ENCODE measurements at places on chromosomes 6 and 20.

GRCh38 chr6:7996538-7997111, 67.6 kb downstream of the BLOC1S5 start:
- DNase-seq: no peak

GRCh38 chr20:32510601-32511357, 74.4 kb downstream of the NOL4L start:
- no peak for DNase-seq

DNA sequence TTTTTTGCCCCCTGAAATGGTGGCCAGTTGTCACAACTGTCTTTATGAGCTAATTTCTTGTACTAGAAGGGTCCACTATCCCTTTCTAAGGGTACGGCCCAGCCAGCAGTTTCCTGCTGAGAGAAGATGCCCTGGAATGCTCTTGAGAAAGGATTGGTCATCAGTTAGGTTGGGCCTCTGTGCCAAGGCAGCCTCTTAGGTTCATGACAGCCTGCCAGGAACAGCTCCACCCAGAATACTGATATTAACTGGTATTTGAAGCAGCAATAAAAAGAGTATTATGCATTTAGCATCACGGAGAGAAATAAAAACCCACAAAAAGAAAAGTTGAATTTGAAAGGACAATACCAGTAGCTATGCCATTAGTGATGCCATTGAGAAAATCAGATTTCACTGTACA, 9.0 kb upstream of the HINT3 start:
- DNase-seq: no peak

DNA sequence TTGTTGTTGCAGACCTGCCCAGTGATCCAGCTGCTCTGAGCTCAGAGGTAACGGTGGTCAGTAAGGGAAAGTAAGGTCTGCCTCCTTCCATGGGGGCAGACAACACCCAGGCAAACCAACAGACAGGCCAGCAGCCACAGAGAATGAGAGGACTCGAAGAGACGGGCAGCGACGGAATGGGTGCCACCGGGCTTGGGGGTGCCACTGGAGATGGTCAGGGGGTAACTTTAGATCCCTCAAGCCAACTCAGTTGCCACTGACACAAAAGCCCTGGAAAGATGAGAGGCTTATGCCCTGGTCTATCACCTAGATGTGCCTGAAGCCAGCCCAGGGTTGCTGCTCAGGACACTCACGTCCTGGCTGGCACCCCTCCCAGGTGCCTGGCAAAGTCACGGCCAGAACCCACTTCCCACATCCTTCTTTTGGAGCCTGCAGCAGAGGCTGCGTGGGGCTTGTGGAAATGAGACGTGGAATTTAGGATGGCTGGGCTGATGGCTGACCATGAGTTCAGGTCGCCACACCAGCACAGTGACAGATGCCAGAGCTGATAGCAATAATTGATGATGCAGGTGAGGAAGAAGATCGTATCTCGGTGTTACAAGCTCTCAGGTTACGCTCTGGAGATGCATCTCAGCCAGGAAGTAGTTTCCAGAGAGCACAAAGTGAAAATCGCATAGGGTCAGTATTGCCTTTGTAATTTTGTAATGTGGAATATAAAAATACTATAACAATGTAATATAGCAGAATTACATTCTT, 209.1 kb downstream of the SYNDIG1 start:
- DNase-seq: no peak

- no peak for DNase-seq
Measured at GRCh38 chr6:71333697-71334096, 45.1 kb downstream of the OGFRL1 start.

- no peak for DNase-seq
Measured at GRCh38 chr20:31475472-31476293, 595 bp downstream of the REM1 start.

- DNase-seq: no peak
Measured at GRCh38 chr6:89406141-89406540, 5.9 kb downstream of the RRAGD start.

GRCh38 chr20:3981132-3981452, 34.3 kb downstream of the RNF24 start:
- DNase-seq: no peak

- no peak for DNase-seq
Measured at GRCh38 chr6:46129291-46129628, 529 bp upstream of the ENPP4 start.

DNA sequence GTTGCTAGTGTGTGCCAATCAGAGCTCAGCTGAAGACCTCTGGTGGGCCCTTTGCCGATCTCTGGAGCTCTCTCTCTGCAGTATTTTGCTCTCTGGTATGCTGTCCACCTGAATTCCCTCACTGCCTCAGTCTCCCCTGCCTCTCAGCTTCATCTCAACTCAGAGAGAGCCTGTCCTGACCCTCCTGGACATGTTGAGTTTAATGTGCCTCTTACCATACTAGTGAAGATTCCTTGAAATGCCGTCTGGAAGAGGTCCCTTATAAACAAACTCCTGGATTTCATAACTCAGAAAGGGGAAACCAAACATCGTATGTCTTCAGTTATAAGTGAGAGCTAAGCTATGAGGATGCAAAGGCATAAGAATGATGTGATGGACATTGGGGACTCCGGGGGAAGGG, 231.1 kb upstream of the ZNF217 start:
- DNase-seq: no peak

DNA sequence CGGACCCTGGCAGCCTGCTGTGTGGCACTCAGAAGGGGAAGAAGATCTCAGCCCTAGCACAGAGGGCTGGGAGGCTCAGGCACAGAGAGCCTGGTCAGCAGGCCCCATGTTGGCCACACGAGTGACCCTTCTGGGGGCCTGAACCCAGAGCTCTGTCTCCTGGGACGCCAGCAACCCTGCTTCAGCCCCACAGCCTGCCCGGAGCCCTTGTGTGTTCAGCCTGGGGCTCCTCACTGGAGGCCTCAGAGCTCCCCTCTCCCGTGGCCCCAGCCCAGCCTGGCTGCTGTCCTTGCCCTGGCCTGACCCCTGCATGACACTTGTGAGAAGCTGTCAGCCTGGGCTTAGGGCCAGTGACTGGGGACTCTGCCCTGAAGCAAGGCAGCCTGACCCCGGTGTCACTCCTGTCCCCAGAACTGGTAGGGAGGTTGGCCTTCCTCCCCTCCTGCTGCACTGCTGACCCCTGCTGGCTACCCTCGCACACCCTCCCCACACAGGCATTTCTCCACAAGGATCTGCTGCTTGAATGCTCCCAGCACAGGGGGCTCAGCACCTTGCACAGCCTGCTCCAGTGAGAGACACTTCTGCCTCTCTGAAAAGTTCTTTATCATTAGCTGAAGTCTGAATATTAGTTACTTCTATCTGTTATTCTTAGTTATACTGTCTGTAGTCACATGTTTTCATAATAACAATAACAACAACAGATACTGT, 15.4 kb upstream of the IP6K3 start:
- DNase-seq: peak; percentile 41

DNA sequence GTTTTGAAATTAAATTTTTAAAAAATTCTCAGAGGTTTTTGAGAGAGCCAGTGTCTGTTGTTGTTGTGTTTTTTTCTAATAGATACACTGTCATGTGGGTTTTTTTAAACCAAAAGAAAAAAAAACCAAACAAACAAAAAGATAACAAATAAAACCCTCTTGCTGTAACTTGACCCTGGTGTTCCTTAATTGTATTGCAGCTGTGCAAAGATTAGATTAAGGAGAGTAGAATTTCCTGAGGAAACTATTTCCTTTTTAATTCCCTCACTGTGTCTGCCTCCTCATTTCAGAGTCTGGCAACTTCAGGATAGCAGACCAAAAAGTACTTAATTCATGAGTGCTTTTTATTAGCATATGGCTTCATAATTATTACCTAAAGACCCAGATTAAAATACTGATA, 281.9 kb downstream of the EPM2A start:
- DNase-seq: no peak

GRCh38 chr6:37691904-37692806, 5.5 kb downstream of the MDGA1 start:
- peak; percentile 75 for DNase-seq

GRCh38 chr6:16345449-16346330, 107.3 kb downstream of the GMPR start:
- DNase-seq: no peak

- no peak for DNase-seq
Measured at GRCh38 chr6:44431118-44431725, 43.7 kb downstream of the CDC5L start.

GRCh38 chr6:144855812-144856531, 570.8 kb downstream of the UTRN start:
- DNase-seq: no peak

GRCh38 chr6:4979426-4979825, 24.4 kb downstream of the RPP40 start:
- DNase-seq: no peak

DNA sequence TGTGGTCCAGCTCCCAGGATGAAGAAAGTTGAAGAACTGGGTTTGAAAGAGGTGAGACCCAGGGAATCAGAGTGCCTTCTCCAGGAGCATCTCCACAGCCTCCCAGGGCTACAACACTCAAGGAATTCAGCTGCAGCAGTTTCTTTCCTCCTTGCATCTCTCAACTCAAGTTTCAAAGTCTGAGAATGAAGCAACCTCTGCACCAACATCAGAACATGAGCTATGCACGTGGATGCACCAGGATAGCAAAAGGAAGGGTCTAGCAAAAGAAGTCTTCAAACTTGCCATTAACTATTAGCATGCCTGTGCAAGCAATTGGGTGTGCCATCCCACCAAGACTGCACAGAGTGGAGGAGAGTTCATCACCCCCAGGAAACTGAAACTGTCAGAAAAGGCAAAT, 193.9 kb downstream of the OTOR start:
- DNase-seq: no peak

DNA sequence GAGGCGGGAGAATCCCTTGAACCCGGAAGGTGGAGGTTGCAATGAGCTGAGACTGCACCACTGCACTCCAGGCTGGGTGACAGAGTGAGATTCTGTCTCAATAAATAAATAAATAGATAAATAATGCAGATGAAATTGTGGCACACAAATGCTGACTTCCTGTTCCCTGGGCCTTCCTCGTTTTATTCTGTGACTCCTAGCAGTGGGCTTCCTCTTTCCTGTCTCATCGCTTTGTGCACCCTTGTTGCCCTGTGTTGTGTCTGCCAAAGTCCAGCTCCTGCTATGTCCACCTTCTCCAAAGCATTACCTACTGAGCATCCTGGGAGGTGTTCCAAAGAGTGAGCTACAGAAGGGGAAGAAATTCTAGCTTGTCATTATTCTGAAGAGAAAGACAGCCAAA, 100.2 kb upstream of the TIAM2 start:
- DNase-seq: no peak

DNA sequence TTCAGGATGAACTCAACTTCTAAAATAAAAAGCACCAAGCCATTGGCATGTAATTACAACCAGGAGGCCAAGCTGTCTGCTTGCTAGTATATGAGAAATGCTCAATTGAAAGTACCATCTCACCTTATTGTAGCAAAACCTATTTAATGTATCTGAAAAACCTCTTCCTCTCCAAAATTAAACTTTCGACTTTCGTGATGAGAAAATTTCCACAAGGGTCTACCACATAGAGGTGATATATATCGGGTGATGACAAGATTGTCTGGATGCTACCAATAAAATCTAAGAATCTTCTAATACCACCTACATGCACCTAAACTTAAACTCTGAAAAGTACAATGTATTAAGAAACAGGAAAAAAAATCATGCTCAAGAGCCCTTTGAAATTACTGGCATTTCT, 74.2 kb downstream of the ATXN1 start:
- no peak for DNase-seq

DNA sequence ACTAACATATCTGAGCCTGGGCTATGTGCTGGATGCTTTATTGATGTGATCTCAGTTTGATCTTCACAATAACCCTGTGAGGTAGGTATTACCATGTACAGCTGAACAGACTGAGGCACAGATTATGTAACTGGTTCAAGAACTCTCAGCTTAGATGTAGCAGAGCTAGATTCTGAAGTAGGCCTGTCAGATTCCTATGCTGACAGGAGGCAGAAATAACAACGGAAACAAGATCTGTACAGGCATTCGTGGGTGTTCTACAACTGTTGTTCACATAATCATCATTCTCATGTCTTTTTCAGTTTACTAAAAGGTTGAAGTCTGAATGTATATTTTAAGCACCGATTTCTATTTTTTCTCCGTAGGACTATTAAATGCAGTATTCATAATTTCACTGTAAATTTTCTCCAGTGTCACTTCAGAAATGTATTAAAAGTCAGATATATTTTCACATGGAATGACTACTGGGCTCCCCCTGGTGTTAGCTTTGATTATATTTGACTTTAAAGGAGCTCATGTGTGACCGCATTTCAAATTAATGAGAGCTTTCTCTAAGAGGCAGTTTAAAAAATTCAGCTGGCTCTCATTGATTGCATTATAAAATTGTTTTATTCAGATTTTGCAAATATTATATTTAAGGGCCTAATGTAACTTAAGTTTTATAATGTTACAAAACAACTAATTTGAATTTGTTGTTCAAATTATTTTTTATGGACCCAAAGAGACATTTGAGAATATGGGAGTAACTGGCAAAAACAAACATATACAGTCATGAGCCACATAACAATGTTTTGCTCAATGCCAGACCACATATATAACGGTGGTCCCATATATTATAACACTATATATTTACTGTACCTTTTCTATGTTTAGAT, 36.4 kb upstream of the SLC17A4 start:
- DNase-seq: no peak

- DNase-seq: no peak
Measured at GRCh38 chr20:4633780-4634179, 87.9 kb upstream of the PRND start.

DNA sequence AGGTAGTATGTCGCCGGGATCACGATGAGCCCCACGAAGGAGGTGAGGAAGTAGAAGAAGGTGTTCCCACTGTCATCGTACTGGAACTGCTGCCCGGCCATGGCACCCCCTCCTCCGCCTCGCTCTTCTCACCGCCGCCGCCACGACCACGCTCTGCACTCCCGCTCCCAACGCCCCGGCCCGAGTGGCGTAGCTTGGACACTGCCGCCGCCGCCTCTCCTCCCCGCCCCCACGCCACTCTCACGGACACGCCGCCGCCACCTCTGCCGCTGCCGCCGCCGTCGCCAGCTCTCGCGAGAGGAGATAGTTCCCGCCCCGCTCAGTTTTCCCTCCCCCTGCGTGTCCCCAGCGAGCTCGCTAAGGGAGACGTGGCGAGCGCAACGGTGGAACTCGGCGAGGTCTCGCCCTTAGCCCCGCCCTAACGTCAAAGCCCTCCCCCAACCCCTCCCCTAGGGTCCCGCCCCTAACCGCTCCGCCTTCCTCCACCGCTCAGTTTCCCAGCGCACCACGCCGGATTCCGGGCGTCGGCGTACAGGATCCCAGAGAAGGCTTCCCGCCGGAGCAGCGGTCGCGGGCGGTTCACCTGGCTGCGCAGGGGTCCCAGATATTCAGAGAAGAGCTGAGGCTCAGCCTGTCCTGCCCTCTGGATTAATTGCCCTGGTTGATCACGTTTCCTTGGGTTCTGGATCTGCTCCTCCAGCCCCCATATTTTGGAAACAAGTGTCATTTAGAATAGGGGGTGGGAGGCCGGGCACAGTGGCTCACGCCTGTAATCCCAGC, at the start of gene SEC63:
Gene SEC63 (minus strand): TSS at position 300 of the 780 bp plus-strand sequence. CDS start 199 bp downstream, at position 101.
- DNase-seq: peak; percentile 98
